ENCODE measurements at places on chromosomes 4 and X.

DNA sequence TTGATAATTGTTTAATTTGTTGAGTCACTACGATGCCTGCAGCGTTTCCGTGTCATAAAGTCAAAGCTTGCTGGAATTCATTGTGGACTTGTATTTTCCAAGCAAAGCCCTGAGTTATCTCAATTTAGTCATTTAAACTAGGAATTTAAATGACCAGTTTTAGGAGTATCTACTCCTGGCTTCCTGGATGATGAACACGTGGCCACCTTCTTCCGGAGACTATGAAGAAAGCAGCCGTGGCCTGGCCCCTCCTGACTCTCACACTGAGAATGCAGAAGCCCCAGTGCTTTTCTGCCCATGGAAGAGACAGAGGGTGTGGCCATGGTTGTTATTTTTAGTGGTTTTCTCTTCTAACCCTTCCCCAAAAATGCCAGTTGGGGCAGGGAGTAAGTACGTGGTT is 250.7 kb upstream of the GATB start:
- no peak for DNase-seq

DNA sequence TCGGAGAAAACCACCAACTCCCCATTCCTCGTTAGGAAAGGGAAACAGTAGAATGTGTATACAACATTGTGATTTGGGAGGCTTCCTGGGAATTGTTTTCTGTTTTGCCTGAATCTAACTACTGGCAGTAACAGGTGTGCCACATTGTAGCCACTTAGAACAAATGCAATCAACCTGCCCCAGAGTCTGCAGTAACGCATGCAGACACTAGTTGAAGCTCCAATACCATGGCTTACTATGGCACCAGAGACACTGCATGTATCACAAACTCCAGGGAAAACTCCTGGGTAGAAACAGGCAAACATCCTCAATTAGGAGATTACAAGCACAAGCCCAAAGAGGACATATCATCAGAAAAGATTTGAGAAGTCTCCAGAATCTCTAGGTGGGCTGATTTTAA is 154.2 kb upstream of the NEIL3 start:
- DNase-seq, result no peak

GRCh38 chr4:188682321-188682720 is 543.1 kb downstream of the TRIML1 start:
- DNase-seq, result no peak

DNA sequence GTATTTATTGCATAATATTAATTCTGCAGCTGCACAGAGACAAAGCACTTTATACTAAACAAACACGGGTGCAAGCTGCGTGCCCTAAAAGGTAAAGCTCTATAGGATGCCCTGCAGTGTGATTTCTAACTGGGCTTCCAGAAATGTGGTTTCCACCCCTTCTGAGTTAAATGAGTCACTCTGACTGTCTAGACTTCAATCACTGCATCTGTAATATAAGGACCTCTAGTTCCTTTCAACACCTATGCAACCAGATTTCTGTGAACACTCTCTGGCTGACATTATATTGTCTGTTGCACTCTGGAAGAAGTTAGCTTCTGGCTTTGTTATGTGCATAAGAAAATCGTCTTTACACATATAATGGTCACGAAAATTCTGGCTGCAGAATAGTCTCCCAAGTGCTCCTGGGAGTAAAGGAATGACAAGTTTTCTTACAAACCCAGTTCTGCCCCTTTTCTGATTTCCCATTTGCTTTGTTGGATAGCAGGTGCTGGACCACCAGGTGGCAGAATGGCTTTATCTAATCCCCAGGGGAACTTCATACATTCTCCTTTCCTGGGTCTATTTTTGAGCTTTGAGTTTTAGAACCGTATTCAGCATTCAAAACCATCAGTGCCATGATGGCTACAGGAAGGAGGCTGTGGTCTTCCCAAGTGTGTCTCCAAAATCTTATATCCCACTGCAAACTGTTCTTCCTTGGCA is 842.2 kb downstream of the STIM2 start:
- no peak for DNase-seq

- DNase-seq, result no peak
Observed at GRCh38 chr4:143381189-143382118, 44.8 kb downstream of the GAB1 start.

DNA sequence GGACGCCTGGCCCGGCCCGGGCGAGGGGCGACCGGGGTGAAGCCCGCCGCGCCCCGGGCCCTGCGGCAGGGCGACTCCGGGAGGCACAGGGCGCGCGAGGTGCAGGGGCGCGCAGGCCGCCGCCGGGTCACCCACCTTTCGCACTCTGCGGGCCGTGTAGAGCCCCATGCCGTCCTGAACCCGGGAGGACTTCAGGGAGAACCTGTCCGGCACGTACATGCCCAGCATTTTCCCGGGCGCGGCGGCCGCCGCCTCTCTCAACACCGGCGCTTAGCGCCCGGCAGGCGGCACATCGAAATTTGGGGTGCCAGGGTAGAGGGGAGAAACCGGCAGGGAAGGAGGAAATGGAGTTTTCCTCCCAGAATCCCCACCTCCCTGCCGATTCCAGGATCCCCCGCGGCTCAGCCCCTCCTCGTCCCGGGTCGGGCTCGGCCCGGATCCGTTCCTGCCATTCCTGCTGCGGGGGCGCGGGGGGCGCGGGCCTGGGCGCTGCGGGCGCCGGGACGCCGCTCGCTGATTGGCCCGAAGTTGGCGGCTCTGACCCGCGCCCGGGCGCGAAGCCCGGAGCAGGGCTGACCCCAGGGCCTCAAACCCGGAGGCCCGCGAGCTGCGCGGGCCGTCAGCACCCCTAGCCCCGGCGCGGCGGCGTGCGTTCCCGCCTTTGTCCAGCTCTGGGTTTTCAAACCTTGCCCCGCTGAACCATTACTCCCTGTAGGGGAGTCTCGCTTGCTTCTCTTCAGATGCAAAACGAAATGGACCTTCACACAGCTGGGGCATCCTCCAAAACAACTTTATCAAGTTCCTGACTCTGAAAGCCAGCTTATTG is at the start of gene PRDM5:
Gene PRDM5, minus strand, starts transcription at position 346 of the 826 bp plus-strand sequence. Its CDS starts 118 bp downstream, at position 228.
- no peak for DNase-seq

DNA sequence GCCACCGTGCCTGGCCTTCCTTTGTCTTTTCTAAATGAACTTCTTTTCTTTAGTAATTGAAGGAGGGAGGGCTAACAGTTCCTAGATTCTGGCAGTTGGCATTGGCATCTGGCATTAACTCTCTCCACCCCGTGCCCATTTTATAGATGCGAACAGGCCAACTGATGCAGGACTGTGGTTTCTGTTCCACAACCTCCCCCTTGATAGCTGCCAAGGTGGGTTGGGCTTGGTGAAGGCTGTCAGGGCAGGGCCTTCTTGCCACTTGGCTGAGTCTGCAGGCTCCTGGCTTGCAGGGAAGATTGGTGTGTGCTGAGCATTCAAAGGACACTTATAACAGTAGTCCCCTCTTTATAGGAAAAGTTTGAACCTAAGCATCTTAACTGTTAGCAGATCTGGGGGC is 4.3 kb downstream of the SOWAHD start:
- DNase-seq, result no peak
